ENCODE measurements at places on chromosomes 4 and X.

DNA sequence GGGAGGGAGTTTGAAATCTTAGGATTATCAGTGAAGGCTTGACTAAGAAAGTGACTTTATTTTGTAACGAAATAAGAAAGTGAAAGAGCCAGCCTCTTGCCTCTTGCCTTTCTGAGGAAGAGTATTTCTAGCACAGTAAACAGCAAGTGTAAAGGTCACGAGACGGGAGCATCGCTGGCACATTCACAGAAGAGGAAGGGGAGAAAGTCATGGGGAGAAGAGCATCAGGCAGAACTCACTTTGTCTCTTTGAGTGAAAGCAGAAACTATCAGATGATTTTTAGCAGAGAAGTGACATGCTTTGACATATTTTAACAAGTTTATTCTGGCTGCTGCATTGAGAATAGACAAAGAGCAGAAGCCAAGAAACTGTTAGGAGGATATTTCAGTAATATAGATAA, 313.8 kb downstream of the CAMK2D start:
- DNase-seq, result no peak

DNA sequence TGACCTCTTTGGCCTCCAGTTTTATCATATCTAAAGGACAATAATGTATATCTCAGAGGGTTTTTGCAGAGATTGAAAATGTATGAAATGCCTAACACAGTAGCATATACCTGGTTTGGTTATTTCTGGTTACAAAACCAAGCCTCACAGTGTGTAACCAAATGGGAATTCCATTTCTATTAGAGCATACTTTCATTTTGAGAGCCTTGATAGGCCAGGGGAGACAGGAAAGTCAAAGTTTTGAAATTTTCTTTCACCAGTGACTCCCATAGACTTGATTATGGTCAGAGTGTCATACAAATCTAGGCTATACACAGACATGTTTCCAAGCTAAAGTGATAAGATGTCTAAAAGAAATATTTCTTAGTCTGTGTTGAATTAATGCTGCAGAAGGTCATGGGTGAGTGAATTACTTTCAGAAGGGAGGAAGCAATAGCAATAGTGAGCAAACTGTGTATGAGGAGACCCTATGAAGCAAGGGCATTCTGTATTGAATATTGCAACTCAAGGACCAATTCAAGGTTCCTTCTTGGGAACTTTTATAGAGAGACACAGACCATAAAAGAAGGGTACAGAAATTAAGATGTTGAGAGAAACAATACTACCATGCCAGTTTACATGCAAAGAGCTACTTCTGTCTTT, 151.1 kb downstream of the PDE5A start:
- DNase-seq, result no peak

GRCh38 chr4:26484032-26484515, 6.2 kb downstream of the CCKAR start:
- no peak for DNase-seq

- no peak for DNase-seq
Measured at GRCh38 chrX:56726605-56727004, 2.4 kb upstream of the NBDY start.

DNA sequence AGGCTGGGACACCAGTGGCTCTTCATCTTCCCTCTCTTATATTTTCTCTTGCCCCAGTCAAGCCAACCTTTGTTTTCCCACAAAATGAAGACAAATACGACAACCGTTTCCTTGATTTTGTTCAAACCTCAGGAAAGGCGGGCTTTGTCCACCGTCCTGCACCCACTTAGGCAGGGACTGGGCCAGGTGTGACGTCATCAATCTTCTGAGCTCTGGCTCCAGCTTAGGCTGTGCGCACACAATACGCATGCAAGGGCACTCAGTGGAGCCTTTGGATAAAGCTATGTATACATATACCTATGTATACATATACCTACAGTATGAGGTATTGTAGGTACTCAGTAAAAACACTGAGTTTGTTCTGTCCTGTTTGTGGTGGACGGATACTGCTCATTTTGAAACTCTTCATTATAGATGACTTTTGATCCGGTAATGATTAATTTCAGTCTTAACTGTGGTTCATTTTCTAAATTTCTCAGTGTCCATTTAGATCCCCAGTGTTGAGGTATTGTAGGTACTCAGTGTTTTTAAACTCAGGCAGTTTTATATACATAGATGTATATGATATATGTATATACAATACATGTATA, 194.9 kb downstream of the MGST2 start:
- DNase-seq, result no peak

GRCh38 chr4:7417639-7418038, 17.1 kb downstream of the PSAPL1 start:
- DNase-seq, result no peak

DNA sequence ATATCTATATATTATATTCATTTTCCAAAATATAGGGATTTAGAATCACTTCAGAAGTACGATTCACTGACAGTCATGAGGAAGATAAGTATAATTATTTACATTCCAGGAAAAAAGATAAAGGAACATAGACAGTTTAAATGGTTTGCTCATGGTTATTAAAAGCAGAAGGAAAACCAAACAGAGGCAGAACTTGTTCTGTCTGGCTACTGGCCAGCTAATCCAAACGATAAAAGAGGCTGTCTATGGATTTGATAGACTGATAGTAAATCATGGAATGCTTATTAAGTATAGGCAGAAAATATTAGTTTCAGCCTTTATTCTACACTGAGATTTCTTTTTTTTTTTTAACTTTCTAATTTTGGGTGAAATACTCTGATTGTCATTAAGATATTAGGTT, 50.2 kb downstream of the RPGR start:
- DNase-seq, result no peak

GRCh38 chr4:182303847-182304246, 60.6 kb downstream of the TENM3 start:
- DNase-seq, result no peak

GRCh38 chr4:4606321-4606720, 64.5 kb upstream of the STX18 start:
- DNase-seq, result no peak

DNA sequence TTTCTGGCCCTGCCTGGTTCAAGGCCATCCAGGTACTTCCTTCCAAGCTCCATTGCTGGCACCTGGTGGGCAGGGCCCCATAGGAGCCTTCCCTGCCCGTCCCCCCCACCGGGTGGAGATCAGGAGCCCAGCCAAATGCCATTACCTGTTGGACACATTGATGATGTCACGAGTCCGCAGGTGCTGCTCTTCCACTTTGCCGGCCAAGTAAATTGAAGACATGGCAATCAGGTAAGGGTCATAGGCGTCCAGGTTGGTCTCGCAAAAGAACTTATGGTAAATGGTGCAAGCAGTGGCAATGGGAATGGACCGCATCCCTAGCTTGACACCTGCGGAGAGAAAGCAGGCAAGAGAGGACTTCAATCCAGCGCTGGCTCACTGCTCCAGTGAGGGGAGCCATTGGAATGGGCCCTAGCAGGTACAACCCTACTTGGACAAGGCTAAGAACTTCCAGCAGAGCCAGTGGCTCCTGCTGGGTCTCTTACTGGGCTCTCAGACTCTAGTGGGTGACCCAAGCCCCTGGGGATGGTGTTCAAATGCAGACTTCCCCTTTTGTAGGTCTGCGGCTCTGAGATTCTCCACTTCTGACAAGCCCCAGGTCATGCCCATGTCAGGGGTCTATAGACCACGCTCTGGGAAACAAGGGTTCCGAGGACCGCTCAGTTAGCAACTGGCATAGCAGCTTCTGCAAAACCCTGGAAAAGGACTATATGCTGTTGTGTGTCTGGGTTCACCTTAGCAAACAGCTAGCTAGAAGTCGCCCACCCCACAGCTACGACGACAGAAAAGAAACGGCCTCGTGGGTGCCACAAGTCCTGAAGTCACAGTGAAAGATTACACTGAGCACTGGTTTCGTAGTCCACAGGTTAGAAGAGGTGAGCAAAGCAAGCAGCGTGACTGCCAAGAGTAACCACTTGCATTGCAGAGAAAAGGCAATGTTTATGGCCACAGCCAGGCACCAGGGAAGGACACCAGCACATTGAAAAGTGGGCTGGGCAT, 2.8 kb downstream of the CCNQ start:
- no peak for DNase-seq

GRCh38 chrX:12991575-12991974, 16.7 kb downstream of the TMSB4X start:
- no peak for DNase-seq

GRCh38 chrX:72609313-72609712, 36.7 kb upstream of the HDAC8 start:
- no peak for DNase-seq

DNA sequence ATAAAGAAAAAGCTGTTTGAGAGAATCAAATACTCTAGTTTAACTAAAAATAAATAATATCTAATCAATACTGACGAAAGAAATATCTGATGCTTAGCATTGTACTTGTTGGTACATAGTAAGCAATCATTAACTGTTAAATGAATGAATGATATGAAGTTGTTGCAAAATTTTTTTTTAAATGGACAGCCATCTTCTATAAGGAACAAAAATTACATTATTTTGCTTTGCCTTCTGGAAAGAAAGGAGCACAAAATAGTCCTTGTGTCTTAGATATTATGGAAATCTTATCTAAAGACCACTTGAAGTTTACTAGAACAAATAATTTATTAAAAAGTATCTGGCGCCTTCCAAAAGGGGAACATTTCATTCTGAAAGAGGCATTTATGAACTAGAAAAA, 4.5 kb downstream of the NFKB1 start:
- DNase-seq, result no peak

DNA sequence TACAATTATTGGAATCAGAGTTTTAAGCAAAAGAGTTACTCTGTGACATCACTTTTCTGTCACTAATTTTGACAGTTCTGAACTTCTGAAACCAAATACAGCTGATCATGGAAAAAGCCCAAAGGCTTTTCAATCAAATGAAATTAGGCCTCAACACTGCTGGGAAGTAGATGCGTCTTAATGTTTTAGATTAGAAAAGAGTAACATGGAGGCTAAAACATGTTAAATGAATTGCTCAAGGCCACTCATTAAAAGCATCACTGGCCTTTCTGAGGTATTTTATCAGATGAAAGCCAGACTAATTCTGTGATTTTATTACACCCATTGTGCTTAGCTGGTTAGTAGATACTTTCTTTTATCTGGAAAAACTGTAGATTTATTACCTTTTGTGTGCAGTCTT, 672.6 kb downstream of the CENPC start:
- no peak for DNase-seq

DNA sequence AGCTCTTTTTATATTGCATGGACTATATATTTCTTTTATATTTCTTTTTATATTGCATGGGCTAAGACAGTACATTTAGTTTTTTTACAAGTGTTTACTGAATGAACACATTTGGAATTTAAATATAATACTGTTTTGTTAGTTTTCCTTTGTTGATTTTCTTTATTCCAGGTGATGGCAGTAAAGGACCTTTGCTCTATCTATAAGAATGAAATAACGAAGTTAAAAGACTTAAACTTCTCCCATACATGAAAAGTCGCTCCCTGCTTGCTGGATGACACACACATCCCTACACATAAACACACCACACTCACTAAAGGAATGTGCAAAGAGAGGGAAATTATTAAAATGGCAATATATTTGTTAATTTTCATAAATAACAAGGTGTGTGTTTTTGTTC, 102.5 kb upstream of the ANXA10 start:
- DNase-seq, result no peak

DNA sequence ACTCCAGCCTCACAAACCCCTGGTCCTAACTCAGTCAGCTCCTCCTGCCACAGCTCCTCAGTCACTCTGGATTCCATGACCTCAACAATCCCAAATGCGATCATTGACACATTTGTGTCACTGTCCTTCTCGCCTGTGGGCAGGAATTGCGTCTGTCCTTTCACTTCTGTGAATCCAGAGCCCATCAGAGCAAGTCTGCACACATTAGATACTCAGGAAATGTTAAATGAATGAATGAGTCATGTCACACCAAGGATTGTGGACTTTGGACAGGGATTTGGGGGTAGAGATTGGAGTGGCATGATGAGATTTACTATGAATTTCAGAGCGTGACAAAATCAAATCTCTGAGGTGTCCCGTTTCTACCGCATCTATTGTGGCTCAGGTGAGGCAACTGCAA, 11.8 kb upstream of the CLDN24 start:
- DNase-seq, result no peak
